ENCODE measurements at places on chromosomes 2 and 18. TPM values are rescaled to one million over a fixed set of nuclear protein-coding genes. Genes with fewer than 3 reads are reported as not detected.

GRCh38 chr2:142920571-142920970 lies 43.1 kb downstream of the KYNU start:
- no peak overlapping the region for H3K27ac ChIP-seq
- no peak overlapping the region for H3K4me3 ChIP-seq
- H3K27me3 ChIP-seq = peaks cover 4% of the 10 kb centered on the region
- DNase-seq = no peak
- no peaks in the 10 kb centered on the region for H3K36me3 ChIP-seq

The TNFRSF11A gene
- 6.9 TPM for total RNA-seq

GRCh38 chr2:176455816-176456291 lies 186.6 kb downstream of the MTX2 start:
- no peak overlapping the region for H3K4me3 ChIP-seq
- no peaks in the 10 kb centered on the region for H3K36me3 ChIP-seq
- H3K27me3 ChIP-seq = peaks cover 31% of the 10 kb centered on the region
- H3K27ac ChIP-seq = no peak overlapping the region

The INHBB gene
- total RNA-seq = not detected

The NTSR2 gene
- not detected for total RNA-seq

The ASIC4 gene
- not detected for total RNA-seq

GRCh38 chr2:235195921-235196320 lies 244.1 kb downstream of the SH3BP4 start:
- no peak overlapping the region for H3K4me3 ChIP-seq
- no peak for DNase-seq
- H3K27ac ChIP-seq = no peak overlapping the region
- peaks cover 14% of the 10 kb centered on the region for H3K27me3 ChIP-seq
- H3K4me1 ChIP-seq = no peaks in the 10 kb centered on the region

DNA sequence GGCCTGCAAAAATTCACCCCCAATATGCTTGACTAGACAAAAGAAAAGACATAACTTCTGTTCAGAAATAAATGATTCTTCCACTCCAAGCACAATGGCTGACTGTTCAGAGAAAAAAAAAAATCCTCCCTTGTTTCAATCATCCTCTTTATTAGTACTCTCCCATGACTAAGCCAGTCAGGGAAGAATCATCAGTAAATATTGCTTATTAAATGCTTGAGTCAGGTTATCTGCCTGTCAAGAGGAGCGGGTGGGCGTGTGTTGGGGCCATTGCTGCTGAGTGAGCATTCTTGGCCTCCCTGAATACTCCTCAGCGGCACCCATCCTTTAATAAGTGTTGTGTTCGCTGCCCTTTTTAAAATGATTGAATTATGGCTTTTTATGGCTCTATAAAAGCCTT lies 1334.8 kb upstream of the CELF4 start:
- H3K36me3 ChIP-seq = no peaks in the 10 kb centered on the region
- H3K27me3 ChIP-seq = no peaks in the 10 kb centered on the region
- no peak overlapping the region for H3K27ac ChIP-seq
- DNase-seq = no peak
- H3K4me3 ChIP-seq = no peak overlapping the region

GRCh38 chr2:54867457-54867856 lies 144.0 kb downstream of the EML6 start:
- no peak overlapping the region for H3K27ac ChIP-seq
- no peaks in the 10 kb centered on the region for H3K27me3 ChIP-seq
- peaks cover 9% of the 10 kb centered on the region for H3K4me1 ChIP-seq
- no peak for DNase-seq
- no peaks in the 10 kb centered on the region for H3K36me3 ChIP-seq

- no peaks in the 10 kb centered on the region for H3K27me3 ChIP-seq
- H3K4me3 ChIP-seq = peak overlapping the region; percentile 77
- peak overlapping the region; percentile 94 for H3K27ac ChIP-seq
- DNase-seq = no peak
- peaks cover 14% of the 10 kb centered on the region for H3K36me3 ChIP-seq
- peaks cover 31% of the 10 kb centered on the region for H3K4me1 ChIP-seq
Observed at GRCh38 chr18:26091047-26091630, 726 bp upstream of the SS18 start.

GRCh38 chr18:49303379-49303778 lies 157.1 kb downstream of the DYM start:
- no peak for DNase-seq
- no peaks in the 10 kb centered on the region for H3K4me1 ChIP-seq
- peaks cover 17% of the 10 kb centered on the region for H3K36me3 ChIP-seq
- no peak overlapping the region for H3K4me3 ChIP-seq
- H3K27ac ChIP-seq = no peak overlapping the region

GRCh38 chr2:24915796-24916195 lies 4.2 kb downstream of the ADCY3 start:
- H3K27me3 ChIP-seq = peaks cover 1% of the 10 kb centered on the region
- no peak overlapping the region for H3K4me3 ChIP-seq
- H3K36me3 ChIP-seq = peaks cover 48% of the 10 kb centered on the region
- H3K4me1 ChIP-seq = peaks cover 35% of the 10 kb centered on the region

DNA sequence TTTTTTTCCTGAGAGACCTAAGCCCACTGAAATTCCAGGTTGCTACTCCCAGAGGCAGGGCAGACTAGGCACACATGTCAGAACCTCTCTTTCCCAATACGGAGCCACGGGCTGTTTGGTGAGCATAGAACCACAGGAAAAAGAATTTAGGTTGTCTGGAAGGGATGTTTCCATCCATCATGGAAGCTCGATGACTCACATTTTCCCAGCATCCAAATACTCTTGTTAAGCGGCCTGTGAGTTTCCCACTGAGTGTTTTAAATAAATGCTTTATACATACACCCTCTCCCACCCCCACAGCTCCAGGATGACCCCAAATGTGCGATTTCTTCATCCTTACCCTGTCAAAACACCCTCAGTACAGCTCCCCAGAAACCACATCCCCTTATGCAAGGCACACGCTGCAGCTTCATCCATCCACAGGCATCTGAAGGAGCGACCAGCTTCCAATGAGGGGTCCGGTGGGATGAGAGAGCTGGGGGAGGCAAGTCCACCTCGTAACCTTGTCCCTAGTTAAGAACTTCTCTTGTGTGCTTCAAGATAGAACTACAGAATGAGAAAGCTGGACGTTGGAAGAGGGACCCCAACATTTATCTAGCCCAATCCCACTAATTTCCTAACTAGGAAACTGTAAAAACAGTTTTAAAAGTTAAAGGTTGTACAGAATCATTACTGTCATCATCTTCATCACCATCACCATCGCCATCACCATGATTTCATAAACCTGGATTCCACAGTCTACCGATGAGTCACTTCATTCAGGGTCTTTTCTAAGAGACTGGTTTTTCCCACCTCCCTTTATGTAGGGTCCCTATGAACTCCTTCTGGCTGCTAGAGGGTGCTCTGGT lies 63.5 kb upstream of the FZD7 start:
- no peaks in the 10 kb centered on the region for H3K4me1 ChIP-seq
- no peak for DNase-seq
- H3K27ac ChIP-seq = no peak overlapping the region
- no peaks in the 10 kb centered on the region for H3K27me3 ChIP-seq
- no peak overlapping the region for H3K4me3 ChIP-seq

- peaks cover 8% of the 10 kb centered on the region for H3K4me1 ChIP-seq
- H3K27me3 ChIP-seq = no peaks in the 10 kb centered on the region
- no peak for DNase-seq
Observed at GRCh38 chr2:151765760-151766410, 31.6 kb upstream of the NEB start.

The OTOF gene
- total RNA-seq = 2.3 TPM

All from activated CD4-positive, alpha-beta T cell treated with anti-CD3 and anti-CD28 coated beads for 36 hours (primary cell).